CD4-positive, alpha-beta T cell treated with Interleukin-1 beta for 1 hour (primary cell): ENCODE measurements at places on chromosomes 3 and 15.

GRCh38 chr15:65385870-65386258, 8.1 kb upstream of the IGDCC3 start:
- no peak for DNase-seq

- DNase-seq: no peak
Measured at GRCh38 chr3:31461426-31461825, 71.3 kb upstream of the STT3B start.

- no peak for DNase-seq
Measured at GRCh38 chr3:74643636-74644035, 29.2 kb upstream of the CNTN3 start.

DNA sequence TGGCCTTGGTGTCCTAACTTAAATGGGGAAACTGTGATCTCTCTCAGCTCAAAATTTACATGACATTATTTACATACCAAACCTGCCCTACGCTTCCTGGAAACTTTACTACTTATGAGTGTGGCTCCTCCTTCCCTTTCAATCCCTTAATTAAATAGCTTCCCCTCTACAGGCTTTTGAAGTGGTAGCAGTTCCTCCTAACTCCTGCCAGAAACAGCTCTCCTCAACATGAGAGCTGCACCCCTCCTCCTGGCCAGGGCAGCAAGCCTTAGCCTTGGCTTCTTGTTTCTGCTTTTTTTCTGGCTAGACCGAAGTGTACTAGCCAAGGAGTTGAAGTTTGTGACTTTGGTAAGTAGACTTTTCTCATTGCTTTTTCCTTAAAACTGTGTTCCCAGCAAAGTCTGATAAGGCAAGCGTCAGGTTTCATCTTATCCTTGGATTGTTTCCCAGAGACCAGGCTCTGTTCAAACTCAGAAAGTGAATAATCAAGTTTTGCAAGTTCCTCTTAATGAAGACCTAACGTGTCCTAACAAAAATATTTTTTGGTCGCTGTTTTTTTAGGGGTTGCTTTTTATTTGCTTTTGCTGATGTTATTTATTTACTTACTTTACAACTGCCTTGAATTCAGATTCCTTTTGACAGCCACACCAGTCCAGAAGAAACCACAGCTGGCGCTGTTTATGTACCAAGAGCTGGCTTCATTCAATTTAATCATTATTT, at the start of gene ACP3:
ACP3 (plus strand) TSS at position 179 of the 720 bp plus-strand sequence; CDS start at position 229, 50 bp downstream.
- peak; percentile 37 for DNase-seq

DNA sequence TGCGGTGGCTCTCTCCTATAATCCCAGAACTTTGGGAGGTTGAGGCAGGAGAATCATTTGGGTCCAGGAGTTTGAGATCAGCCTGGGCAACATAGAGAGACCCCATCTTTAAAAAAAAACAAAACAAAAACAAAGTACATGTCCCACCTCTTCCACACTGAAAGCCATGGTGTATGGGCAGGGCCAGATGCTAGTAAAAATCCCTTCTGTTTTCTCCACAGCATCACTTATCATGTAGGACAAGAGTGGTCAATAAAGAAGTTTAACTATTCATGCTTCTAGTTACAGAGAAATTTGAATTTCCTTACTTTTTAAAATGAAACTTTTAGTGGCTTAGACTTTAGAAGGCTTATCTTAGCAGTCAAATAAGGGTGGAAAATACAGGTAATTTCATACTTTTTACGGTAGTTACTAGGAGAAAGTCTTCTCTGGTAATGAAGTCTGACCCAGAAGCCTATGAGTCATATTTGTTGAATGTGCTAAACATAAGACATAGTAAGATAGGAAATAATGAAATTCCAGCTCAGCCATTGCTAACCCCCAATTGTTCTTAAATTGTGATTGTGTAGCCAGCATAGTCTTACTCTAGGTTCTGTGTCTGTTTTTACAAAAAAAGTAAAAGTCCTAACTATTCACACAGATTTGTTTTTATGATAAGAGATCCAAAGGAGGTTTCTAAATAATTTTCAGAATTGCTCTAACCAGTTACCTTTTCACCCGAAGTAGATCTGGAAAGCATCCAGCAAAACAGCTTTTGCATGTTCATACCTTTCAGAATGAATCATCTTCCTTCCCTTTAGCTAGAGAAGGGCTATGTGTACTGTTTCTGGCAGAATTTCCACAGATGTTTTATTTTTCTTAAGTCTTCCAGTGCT, 16.4 kb upstream of the ZNF609 start:
- DNase-seq: no peak

- no peak for DNase-seq
Measured at GRCh38 chr3:194422188-194422587, 23.1 kb upstream of the GP5 start.
